ENCODE measurements at places on chromosomes 4 and X.

DNA sequence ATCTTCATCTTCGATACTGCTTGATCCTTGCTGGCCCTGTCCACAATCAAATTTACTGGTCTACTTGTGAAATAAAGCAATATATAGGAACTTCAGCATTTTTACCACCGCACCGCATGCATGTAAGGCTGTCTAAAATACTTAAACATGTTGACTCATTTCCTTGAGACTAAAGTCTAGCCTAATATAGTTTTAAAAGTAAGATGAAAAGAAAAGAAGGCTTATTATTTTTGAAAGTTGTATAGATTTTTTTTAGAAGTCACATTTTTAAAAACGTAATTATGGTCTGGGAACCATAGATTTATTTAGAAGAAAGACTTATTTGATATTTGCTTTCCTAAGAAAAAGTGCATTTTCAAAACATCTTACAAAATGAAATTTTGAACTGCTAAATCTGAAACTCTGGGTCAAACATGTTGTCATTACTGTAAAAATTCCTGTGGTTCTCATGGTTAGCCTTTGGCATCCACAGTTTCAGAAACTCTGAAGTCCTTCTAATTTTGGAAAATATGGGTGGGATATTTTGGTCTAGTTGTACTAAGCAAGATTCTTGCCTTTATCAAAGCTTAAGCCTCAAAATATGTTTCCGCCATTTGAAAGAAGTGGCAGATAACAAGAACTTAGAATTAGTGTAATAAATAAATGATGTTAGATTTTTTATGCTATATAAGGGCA lies 423.5 kb upstream of the CTSO start:
- no peak for DNase-seq

- no peak for DNase-seq
These were observed 62.5 kb downstream of the MGST2 start for GRCh38 chr4:139728146-139728545.

DNA sequence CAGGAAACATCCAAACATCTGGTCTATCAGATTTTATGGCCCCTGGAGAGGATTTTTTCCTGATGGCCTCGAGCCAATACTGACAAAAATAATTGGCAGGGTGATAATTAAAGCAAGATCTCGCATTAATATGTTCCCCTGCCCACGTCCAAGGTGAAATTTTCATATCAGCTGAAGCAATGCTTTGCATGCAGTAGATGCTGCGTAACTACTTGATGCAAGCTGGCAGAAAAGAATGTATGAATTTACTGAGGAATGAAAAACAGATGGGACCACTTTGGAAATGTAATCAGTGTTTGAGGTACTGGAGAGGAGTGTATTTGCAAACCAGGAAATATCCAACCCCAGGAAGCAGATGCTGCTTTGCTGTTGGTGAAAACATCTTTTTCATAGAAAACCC lies 36.8 kb upstream of the REST start:
- DNase-seq = no peak

GRCh38 chrX:153475271-153475670 lies 4.9 kb upstream of the HAUS7 start:
- no peak for DNase-seq

GRCh38 chr4:69239557-69240168 lies 25.1 kb upstream of the UGT2B11 start:
- DNase-seq = no peak

DNA sequence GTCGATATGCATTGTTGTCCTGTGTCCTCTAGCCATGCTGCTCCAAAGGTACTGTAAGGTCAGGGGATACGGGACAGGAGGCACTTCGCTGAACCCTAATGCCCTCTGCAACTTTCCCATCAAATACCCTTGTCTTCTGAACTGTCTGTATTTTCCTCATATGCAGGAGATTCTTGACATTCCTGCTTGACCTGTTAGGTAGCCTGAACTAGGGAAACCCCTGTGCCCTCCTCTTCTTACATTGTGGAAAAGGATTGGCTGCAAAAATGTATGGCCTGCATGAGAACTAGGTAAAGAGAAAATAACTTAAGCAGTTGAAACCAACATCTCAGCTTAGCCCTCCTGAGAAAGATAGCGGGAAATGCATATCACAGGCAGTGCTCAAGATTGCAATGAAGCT lies 11.4 kb downstream of the RTL8B start:
- no peak for DNase-seq

DNA sequence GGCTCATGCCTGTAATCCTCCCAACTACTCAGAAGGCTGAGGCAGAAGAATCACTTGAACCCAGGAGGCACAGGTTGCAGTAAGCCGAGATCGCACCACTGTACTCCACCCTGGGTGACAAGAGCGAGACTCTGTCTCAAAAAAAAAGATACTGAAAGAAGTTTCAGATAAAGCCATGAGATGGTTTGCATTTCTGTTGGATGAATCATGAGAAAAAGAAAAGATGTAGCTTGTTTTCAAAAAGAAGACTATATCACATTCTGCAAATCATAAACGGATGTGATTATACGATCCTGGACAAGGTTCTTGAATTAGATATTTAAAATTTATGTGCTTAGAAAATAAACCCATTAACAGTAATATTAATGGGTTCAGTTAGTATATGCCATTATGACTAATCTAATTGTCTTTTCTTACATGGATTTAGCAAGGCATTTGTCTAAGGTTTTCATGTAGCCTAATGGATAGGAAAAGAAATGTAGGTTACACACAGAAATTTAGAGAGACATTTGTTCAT lies 345.9 kb downstream of the SLC7A11 start:
- no peak for DNase-seq

GRCh38 chr4:120922381-120923206 lies at the start of gene PRDM5:
PRDM5 (minus strand) TSS chr4:120922726; CDS start chr4:120922608, 118 bp downstream.
- no peak for DNase-seq

DNA sequence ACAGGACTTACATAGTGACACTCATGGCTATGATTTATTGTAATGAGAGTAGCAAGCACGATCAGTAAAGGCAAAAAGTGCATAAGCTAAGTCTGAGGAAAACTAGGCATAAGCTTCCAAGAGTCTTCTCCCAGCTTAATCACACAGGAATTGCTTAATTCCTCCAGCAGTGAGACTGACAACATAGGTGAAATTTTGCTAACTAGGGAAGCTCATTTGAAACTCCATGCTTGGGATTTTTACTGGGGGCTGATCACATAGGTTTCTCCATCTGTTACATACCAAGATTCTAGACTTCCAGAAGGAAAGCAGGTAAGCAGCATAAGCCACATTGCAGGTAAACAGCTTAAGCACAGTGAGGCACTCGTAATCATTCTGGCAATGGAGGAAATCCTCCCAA lies 71.8 kb upstream of the FHDC1 start:
- no peak for DNase-seq

DNA sequence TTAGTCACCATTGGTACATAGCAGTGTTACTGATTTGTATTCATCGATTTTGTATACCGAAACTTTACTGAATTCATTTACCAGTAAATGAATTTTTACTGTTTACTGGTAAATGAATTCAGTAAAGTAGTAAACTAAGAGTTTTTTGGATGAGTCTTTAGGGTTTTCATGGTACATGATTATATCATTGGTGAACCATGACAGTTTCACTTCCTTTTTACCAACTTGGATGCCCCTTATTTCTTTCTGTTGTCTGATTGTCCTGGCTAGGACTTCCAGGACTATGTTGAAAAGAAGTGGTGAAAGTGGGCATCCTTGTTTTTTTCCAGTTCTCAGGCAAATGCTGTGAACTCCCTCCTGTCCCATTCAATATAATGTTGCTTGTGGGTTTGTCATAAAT lies 494.9 kb downstream of the GALNTL6 start:
- DNase-seq = no peak

- DNase-seq = no peak
These were observed 1333.9 kb upstream of the TENM3 start for GRCh38 chr4:180909279-180909678.

DNA sequence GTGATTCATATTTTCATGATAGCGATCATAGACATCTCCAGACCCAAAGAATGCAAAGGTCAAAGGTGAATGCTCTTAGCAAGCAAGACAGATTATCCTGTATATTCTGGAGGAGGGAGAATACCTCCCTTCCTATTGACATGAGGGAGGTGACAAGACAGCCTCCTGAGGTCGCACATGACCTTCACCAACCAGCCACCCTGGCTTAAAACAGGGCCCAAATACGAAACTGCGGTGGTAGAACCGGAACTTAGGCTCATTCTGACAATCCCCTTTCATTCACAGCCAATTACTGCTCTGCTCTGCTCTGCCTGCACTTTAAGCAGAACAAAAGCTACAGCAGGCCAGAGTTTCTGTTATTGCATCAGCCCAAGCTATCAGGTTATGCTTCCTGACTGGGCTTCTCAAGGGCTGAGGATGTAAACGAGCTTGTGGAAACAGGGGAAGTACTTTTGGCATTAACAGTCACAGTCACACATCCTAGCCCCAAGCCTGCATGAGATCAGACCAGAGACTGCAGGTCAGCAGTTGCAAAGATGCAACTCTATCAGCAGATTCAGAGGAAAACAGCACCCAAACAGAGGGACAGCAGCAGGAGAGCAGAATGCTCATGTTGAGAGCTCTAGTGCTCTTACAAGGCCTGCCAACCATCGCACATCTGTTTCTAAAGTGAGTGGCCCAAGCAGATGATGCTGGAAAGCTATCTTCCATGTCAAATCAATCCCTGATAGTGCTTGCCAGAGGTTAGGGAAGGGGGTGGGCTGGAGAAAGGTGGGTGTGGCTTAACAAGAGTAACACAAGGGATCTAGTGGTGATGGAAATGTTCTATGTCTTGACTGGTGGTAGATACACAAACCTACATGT lies 51.3 kb upstream of the MAP3K15 start:
- DNase-seq = no peak

- DNase-seq = no peak
These were observed 89.2 kb upstream of the GPM6B start for GRCh38 chrX:13906093-13906492.

DNA sequence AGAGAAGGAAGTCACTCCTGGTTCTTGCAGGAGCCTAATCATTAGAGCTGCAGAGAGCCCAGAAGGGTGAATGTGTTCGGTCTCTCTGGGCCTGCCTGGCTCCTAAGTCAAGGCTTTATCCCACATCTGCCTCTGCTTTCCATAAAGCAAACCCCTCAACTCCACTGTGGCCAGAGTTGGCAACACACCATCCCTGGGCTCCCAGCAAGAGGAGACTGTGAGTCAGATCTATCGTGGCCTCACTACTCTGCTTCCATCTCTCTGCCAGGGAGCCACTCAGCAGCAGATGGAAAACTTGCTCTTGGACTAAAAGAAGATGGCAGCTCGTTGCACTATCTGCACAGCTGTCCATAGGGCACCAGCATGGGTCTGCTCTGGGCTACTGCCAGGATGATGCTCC lies 348.2 kb downstream of the FBXW7 start:
- DNase-seq = no peak

DNA sequence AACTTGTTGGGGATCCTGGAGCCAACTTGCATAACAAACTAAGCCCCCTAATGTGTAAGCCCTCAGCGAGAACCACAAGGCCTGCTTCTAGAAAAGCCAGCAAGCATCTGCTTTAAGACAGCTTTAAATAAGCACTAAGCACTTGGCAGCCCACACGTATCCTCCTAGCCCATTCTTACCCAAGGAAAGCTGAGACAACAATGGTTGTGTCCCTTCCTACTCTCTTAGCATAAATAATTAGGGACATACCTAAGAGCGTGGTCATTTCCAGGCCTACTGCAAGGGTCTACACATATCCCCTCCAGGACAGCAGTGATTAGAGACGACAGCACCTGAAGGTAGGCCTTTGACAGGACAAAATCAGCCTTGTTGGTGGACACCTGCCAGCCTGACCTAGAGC lies 322.8 kb upstream of the PPARGC1A start:
- DNase-seq = no peak

GRCh38 chr4:47824840-47825239 lies 13.0 kb downstream of the CORIN start:
- no peak for DNase-seq

DNA sequence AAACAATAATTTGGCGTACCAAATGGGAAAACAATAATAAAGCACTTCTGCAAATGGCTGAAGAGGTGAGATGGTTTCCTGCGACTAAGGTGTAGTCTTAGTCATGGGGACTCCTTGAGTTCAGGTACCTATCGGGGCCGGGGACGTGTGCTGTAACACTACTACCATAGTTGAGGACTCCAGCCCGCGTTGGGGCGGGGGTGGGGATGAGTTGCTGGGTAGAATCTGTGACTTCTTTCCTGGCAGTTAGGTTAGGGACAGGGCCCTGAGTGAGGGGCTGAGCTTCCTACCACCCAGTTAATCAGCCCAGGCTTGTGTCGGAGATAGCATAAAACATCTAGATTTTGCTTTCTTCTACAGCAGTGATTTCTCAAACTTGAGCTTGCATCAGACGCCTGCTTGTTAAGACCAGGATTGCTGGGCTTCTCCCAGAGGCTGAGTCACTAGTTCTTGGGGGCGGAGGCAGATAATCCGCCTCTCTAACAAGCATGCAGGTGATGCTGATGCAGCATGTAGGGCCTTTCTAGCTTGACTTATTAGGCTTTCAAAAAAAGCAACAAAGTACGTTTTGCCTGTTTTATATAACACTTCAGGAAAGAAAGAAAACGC lies 30.2 kb downstream of the RBBP7 start:
- no peak for DNase-seq

GRCh38 chr4:30427932-30428331 lies 292.2 kb upstream of the PCDH7 start:
- no peak for DNase-seq

DNA sequence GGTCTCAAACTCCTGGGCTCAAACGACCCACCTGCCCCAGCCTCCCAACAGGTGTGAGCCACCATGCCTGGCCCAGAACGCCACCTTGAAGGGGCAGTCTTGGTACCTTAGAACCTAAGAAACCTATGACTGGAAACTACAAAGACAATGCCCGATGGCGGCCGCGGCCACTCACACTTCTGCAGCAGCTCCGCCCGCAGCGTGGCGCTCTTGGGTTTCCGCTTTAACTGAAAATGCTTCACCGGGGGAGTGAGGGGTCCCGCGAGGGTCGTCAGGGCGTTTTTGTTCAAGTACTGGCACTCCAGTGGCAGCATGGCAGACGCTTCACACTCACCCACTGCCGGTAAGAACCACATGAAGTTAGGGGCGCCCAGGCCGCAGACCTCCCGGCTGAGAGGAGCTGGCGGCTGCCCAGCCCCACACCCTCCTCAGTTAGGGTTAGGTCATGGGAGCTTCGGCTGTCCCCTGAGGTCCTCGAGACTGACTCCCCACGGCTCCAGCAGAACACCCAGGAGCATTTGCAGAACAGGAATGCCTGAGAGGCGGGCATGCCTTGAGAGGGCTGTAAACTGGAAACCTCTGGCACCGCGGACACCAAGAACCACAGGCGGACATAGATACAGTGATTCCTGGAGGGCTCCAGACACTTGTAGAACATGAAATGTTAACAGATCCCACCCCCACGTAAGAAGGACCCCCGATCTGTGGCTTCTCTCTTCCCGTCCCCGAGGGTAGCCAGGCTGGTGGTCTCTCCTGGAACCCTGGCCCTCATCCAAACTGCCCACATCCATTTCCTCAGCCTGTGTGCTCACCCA lies 19.0 kb downstream of the NELFA start:
- DNase-seq = no peak

GRCh38 chr4:98046665-98047064 lies 96.6 kb downstream of the STPG2 start:
- DNase-seq = no peak

DNA sequence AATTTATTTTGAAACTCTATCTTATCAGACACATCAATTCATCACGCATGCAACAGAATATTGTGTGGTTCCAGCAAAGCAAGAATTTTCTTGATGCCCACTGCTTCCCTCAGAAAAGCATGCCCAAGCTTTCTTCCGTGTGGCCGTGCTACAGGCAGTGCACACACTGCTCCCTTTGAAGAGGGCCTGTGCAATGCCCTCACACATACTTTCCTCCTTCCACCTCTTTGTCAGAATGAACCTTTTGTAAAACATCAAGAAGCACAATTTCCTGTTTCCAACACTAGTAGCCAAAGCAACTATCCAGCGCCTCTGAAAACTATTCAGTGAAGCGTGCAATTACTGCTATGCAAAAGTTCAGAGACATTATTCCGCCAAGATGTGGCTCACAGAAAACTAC lies 201.7 kb downstream of the NLGN4X start:
- no peak for DNase-seq
